ENCODE measurements at places on chromosomes 5 and 9. TPM values are rescaled to one million over a fixed set of nuclear protein-coding genes. Genes with fewer than 3 reads are reported as not detected.

DNA sequence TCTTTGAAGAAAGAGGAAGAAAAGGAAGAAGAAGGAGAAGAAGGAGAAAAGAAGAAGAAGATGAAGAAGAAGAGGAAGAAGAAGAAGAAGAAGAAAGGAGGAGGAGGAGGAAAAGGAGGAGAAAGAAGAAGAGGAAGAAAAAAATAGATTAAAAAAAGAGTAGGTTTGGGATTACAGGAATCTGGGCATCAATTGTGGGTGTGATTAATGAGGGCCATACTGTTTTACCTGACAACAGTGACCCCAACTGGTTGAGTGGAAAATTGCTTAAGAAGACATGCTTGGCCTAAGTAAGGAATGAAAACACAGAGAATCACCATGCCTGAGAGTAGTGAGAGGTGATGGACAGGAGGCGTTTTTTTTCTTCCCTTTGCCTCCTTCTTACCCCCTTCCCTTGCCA is 114.6 kb downstream of the FAM170A start:
- H3K4me1 ChIP-seq: no peaks in the 10 kb centered on the region
- H3K27me3 ChIP-seq: no peaks in the 10 kb centered on the region
- no peaks in the 10 kb centered on the region for H3K36me3 ChIP-seq
- DNase-seq: no peak

DNA sequence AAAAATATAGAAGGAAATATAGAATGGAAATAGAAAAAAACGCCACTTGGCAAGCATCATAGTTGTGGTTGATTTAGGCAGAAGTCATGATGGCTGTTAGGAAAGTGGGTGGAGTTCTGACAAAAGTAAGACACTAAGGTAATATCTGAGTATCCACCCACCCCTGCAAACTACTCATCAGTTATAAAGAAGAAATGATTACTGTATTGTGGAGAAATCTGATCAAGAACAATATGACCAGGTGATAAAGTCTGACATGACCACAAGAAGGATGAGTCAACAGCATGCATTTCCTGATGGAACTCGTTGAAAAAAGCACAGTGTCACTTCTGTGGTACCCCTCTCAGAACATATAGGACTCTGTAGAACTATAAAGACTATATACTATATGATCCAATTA is 343.4 kb upstream of the PAPPA start:
- no peak overlapping the region for H3K27ac ChIP-seq
- no peaks in the 10 kb centered on the region for H3K27me3 ChIP-seq
- H3K4me1 ChIP-seq: no peaks in the 10 kb centered on the region
- no peaks in the 10 kb centered on the region for H3K36me3 ChIP-seq

GRCh38 chr5:103456476-103456875 is 106.1 kb downstream of the NUDT12 start:
- H3K27me3 ChIP-seq: no peaks in the 10 kb centered on the region
- H3K4me3 ChIP-seq: no peak overlapping the region
- no peak overlapping the region for H3K27ac ChIP-seq
- peaks cover 15% of the 10 kb centered on the region for H3K4me1 ChIP-seq

GRCh38 chr9:6302417-6302816 is 25.8 kb upstream of the TPD52L3 start:
- H3K27me3 ChIP-seq: no peaks in the 10 kb centered on the region
- no peaks in the 10 kb centered on the region for H3K4me1 ChIP-seq
- no peak overlapping the region for H3K27ac ChIP-seq
- no peak overlapping the region for H3K4me3 ChIP-seq
- no peaks in the 10 kb centered on the region for H3K36me3 ChIP-seq

- peaks cover 6% of the 10 kb centered on the region for H3K4me1 ChIP-seq
- H3K4me3 ChIP-seq: no peak overlapping the region
- no peaks in the 10 kb centered on the region for H3K36me3 ChIP-seq
- no peaks in the 10 kb centered on the region for H3K27me3 ChIP-seq
- no peak overlapping the region for H3K27ac ChIP-seq
Observed at GRCh38 chr5:143495110-143495509, 91.6 kb upstream of the NR3C1 start.

DNA sequence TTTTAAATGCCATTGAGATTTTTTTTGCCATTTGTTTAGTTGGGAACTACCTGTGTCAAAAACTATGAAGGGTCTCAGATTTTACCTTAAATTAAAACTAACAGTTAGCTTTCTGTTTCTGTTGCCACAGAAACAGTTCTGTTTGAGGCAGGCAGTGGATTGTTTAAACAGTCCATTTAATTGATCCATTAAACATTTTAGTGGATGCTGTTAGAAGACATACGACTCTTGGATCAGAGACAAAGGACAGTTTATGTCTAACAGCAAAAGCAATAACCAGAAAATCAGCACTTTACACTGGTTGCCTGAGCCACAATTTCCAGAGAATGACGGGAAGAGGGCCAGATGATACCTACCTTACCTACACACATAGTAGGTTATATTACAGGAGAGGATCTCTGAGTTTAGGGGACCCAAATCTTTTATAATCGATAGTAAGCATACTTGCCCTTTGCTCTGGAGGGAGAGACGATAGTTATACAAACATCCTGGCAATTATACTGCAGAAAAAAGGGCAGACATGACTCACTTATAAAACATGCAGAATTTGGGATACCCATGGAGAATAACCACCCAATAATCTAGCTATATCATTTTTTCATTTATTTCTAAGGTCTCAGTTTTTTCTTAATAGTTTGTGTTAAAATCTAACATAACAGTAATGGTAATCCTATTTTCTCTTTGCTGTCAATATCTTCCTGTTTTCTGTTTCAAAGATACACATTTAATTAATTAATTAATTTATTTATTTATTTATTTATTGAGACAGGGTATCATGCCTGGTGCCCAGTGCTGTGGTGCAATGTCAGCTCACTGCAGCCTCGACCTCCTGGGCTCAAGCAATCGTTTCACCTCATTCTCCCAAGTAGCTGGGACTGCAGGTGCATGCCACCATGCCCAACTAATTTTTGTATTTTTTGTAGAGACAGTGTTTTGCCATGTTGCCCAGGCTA is 136.7 kb upstream of the TNFAIP8 start:
- no peak overlapping the region for H3K27ac ChIP-seq
- no peaks in the 10 kb centered on the region for H3K36me3 ChIP-seq
- H3K4me1 ChIP-seq: no peaks in the 10 kb centered on the region
- no peaks in the 10 kb centered on the region for H3K27me3 ChIP-seq
- DNase-seq: peak; percentile 3

- no peak overlapping the region for H3K4me3 ChIP-seq
- H3K27ac ChIP-seq: no peak overlapping the region
- H3K36me3 ChIP-seq: no peaks in the 10 kb centered on the region
- no peaks in the 10 kb centered on the region for H3K4me1 ChIP-seq
- peaks cover 42% of the 10 kb centered on the region for H3K27me3 ChIP-seq
Observed at GRCh38 chr9:132486706-132487350, 76.8 kb downstream of the CFAP77 start.

NUTM2G gene
- total RNA-seq: not detected
